GM04503 (cell line): ENCODE measurements at places on chromosomes 1 and 21.

DNA sequence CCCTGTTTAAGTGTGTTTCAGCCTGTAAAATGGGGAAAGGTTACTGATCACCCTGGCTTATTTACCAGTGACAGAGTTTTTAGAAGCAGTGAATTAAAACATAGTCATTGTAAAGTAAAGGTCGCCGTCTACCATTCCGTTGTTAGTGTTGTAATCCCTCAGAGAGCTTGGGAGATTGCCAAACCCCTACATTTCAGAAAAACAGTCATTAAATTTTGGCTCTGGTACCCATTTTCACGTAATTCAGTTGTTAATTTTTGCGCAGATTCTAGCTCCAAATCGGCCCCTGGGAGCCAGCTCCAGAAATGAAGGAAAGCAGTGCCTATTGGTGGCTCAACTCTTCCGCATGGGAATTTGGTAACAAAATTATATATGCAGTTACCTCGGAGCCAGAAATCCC lies 127.7 kb upstream of the AJAP1 start:
- no peak for DNase-seq

- DNase-seq: no peak
Observed at GRCh38 chr1:7856345-7856744, 3.5 kb upstream of the UTS2 start.

- DNase-seq: no peak
Observed at GRCh38 chr1:3612123-3612522, 815 bp upstream of the MEGF6 start.

DNA sequence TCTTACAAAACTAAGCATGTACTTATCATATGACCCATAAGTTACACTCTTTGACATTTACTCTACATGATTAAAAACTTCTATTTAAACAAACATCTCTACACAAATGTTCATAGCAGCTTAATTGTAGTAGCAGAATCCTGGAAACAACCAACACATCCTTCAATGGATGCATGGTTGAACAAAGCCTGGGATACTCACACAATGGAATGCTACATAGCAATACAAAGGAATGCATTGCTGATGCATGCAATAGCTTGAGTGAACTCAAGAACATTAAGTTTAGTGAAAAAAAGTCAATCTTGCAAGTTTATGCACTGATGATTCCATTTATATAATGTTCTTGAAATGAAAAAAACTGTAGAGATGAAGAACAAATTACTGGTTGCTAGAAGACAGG lies 686.9 kb downstream of the LRRIQ3 start:
- no peak for DNase-seq

GRCh38 chr1:65894738-65895605 lies 102.3 kb downstream of the PDE4B start:
- DNase-seq: no peak

- DNase-seq: no peak
Observed at GRCh38 chr1:180778782-180779398, 133.8 kb upstream of the KIAA1614 start.

- DNase-seq: no peak
Observed at GRCh38 chr1:222750651-222751050, 13.6 kb downstream of the FAM177B start.

GRCh38 chr1:24683713-24684162 lies 40.6 kb downstream of the SRRM1 start:
- peak; percentile 91 for DNase-seq

GRCh38 chr1:100597061-100597741 lies 59.3 kb downstream of the GPR88 start:
- peak; percentile 65 for DNase-seq

GRCh38 chr1:208691012-208691411 lies 446.8 kb upstream of the PLXNA2 start:
- no peak for DNase-seq

DNA sequence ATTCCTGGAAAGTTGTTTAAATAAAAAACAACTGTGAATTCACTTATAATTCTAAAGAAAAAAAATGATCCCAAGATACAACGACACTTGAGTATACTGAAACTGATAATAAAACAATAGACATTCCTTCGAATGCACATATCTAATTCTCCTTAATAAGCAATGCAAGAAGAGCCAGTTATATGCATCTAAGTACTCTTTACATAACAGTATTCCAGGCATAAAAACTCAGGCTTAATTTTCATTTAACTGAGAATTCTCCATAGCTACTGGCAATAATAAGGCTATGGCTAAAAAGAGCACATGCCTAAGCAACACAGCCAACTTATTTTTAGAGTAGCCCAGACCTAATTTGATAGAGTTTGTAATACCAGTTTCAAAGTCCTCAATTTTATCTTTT lies 31.2 kb downstream of the SASS6 start:
- no peak for DNase-seq

- no peak for DNase-seq
Observed at GRCh38 chr1:109609881-109610280, 9.5 kb downstream of the GNAT2 start.

DNA sequence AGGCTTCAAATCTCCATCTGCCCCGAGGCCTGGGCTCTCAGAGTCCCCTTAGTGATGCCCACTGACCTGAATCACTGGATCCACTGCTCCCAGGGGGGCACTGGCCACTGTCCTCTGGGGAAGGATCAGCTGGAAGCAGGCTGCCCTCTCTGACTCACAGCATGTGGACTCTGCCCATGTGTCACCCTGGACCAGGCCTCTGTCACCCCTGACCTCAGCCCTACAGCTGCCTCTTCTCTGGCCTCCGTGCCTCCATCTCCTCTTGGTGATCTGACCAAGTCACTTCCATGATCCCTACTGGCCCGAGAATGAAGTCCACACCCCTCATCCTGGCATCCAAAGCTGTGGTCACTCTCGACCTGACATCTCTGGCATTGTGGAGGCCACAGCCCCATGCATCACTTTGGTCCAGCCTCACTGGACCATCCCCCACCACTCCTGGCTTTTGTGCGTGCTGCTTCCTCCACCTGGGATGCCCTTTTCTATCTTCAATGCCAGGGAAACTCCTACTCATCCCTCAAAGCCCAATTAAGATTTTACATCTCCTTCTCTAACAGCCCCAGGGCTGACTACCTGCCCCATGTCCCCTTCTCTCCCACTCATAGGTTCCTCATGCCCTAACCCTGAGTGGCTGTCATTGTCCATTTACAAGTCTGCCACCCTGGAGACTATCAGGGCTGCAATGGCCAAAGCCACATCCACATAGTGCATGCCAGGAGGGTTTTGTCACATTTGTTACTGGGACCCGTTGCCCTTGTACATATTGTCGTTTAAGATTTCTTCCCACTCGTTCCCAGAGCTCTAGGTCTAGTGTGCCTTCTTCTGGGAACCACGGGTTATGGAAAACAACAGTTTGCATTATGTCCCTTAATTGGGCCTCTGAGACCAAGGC lies 685.0 kb downstream of the MATN1 start:
- DNase-seq: no peak

- peak; percentile 7 for DNase-seq
Observed at GRCh38 chr1:248622570-248623001, 12.3 kb downstream of the OR2T11 start.

- DNase-seq: no peak
Observed at GRCh38 chr1:204544321-204544720, 28.1 kb downstream of the MDM4 start.

DNA sequence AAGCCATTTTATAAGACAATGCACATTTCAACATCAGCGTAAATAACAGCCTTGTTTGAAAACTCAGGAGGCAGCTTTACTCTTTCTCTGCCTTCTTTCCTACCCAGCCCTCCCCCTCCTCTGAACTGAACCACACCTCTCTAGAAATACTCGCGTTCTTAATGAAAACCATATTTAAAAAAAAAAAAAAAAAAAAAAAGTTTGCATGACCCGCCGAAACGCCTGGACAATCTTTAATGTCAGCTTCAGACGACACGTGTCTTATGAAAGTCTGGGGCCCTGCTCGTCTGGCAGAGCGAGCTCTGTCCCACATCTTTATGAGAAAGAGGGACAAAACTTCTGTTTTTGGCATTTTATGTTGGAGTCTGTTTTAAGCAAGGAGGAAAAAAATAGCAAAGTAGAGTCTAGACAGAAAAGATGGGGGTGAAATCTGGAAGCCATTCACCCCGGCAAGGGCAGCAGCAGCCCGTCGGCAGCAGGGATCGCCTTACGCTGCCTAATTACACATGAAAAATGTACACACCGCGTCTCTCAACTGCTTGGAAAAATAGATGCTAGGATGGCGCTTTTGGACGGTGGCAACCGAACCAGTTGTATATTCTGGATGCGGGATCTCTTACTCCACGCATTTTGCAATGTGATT lies 130.4 kb upstream of the ETS2 start:
- no peak for DNase-seq

- peak; percentile 14 for DNase-seq
Observed at GRCh38 chr21:15221799-15222386, 157.1 kb upstream of the NRIP1 start.
